ENCODE measurements at places on chromosomes 11 and 22.

DNA sequence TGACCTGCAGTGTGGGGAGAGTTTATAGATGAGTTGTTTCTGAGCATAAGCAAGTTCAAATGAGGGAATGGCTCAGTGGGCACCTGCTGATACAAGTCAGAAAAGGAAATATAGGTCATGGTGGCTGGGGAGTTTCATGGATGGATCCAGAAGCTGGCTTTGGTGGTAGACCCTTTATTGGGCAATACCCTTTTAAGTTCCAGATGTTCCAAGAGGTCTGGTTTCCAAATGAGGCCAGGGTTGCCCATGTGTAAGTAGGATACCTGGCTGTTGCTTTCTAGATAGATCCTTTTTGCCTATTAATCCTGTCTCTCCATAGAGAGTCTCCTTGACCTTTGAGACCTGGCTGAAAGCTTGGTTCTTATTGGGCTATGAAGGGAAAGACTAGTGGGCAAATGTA is 2.2 kb downstream of the STIM1 start:
- no peak for DNase-seq

DNA sequence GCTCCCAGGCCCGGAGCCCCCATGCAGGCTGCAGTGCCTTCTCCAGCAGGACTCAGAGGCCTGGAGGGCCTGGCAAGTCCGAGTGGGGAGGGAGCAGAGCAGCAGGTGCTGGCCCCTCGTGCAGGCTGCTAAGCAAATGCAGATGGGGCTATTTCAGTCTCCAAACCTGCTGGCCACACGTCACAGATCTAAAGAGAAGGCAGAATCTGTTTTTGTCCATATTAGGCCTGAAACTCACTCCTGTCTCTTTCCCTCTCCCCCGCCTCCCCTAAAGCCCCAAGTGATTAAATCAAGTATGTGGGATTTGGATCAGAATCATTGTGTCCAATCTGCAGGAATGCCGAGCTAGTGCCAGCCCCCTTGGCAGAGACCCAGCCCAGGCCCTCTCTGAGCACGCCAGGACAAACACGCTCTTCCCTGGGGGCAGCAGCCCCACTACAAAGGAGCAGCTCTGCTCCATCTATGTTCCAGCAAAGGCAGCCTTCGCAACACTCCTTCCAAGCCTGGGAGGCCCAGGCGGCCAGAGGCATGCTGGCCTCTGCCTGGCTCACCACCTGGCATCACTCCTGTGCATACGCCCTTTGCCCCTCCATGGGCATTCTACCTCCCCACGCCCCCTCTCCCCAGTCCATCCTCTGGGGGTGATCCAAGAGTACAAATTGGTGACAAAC is 26.5 kb downstream of the RPL27A start:
- DNase-seq, result no peak

GRCh38 chr11:120658071-120658423 is 146.5 kb downstream of the GRIK4 start:
- no peak for DNase-seq

- DNase-seq, result no peak
These were observed 22.1 kb upstream of the SYT7 start for GRCh38 chr11:61602775-61603569.

GRCh38 chr11:117570701-117571100 is 226.3 kb downstream of the DSCAML1 start:
- no peak for DNase-seq

DNA sequence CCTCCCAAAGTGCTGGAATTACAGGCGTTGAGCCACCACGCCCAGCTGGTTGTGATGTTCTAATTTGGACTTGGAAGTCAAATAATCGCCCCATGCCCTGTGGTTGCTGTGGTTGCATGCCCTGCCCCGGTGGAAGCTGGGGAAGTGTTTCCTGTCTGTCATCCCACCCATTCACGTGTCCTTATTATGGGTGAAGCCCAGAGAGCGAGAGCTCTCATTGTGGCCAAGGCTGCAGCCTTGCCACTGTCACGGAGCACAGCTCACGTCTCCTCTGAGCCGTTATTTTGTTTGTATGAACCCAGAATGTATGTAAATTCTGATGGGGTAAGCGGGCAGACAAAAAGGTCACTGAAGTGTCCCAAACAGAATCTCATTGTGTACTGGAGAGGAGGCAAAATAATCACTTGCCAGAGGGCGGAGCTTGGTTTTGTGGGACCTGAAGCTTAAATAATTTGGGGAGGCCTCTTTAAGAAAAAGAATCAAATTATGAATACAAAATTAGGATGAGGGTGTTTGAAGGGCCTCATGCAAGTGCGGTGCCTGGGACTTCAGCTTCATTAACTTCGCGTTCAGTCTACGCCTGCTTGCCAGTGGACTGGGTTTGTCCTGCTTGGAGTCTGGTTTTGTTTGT is 25.8 kb upstream of the TREH start:
- peak; percentile 53 for DNase-seq

GRCh38 chr11:78993802-78994430 is 419.3 kb upstream of the NARS2 start:
- DNase-seq, result no peak

- no peak for DNase-seq
These were observed 15.6 kb downstream of the PISD start for GRCh38 chr22:31646186-31647019.

DNA sequence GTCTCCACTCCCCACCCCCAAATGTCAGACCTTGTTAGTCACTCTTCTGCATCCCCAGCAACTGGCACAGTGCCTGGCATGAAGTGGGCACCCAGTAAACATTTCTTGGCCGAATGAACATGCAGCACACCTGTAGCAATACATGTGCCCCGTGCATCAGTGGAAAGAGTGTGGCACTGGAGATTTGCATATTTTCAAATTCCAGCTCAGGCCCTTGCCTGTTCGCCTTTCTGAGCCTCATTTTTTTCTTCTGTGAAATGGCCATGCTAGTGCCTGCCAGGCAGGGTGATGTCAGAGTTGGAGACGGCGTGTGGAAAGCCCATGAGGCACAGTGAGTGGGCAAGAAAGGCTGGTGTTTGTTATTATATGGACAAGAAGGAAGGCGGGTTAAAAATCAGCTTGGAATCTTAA is 38.7 kb downstream of the CD82 start:
- DNase-seq, result no peak

- no peak for DNase-seq
These were observed 906.9 kb upstream of the RAG2 start for GRCh38 chr11:37504921-37505320.

GRCh38 chr11:64022125-64022784 is 13.5 kb upstream of the FLRT1 start:
- DNase-seq, result no peak

GRCh38 chr11:128148208-128148607 is 439.1 kb downstream of the ETS1 start:
- DNase-seq, result no peak

DNA sequence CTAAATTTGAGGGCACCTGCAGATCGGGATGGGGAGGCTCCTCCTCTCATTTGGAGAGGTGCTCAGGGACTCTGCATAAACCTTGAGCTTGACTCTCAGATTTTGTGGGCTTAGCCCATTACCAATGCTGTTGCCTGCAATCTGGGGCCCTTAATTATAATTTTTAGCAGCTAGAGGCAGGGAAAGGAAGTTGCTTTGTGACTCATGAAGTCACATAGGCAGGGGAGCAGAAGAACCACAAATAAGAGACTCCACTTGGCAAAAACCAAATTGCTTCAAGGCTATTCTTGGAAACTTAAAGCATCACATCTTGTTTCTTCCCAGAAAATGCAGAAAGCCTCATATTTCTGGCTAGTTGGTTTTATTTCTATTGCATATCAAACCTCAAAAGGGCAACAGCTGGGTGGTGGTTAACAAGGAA is 46.9 kb downstream of the MICAL2 start:
- no peak for DNase-seq

Data from activated gamma-delta T cell treated with Interleukin-2 at 50 U/mL for 16 hours (primary cell).